ENCODE measurements at places on chromosomes 11 and 22.

- DNase-seq, result no peak
Measured at GRCh38 chr11:67731583-67731982, 57.2 kb upstream of the ALDH3B2 start.

GRCh38 chr11:127233998-127234397 lies 233.4 kb upstream of the KIRREL3 start:
- no peak for DNase-seq

DNA sequence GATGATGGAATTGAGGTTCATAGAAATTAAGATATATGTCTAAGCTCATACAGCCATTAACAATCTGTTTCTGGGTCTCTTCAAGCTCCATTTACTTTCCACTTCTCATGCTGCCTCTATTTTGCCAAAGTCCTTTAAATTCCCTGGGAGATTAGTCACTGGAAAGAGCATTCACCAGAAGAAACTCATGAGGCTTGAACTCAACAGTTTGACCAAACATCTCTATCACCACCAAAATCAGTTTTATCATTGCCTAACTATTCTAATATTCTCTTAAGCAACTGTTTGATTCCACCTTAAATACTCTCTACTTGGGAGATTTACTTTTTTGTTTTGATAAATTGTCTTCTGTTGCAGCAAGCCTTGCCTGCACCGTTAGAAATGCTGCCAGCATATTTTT lies 881.3 kb downstream of the KCNA4 start:
- DNase-seq, result peak; percentile 34

DNA sequence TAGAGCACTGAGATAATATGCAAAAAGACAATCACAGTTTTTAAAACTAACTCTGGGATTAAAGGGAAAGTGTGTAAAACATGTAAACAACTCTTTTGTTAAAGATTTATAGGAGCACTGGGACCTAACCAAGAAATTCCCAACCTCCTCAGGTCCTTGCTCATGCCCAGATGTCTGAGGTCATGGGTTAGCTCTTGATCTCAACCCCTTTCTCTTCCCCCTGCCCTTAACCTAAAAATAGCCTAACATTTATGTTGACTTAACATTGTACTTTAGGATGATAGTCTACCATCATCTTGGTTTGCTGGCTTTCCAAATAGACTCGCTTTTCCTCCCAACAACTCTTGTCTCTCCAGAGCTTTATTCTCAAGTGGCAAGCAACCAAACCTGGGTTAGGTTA lies 258.2 kb upstream of the FAT3 start:
- DNase-seq, result no peak

DNA sequence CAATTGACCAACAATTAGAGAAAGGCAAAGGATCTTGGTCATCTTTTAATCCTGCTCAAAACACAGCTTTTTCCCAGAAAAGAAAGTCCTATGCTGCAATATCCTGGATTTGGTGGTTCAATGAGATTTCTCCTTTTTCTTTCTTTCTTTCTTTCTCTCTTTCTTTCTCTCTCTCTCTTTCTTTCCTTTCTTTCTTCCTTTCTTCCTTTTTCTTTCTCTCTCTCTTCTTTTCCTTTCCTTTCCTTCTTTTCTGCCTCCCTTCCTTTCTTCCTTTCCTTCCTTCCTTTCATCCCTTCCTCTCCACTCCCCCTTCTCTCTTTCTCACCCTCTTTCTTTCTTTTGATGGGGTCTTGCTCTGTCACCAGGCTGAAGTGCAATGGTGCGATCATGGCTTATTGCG lies 31.7 kb upstream of the MSANTD2 start:
- no peak for DNase-seq

DNA sequence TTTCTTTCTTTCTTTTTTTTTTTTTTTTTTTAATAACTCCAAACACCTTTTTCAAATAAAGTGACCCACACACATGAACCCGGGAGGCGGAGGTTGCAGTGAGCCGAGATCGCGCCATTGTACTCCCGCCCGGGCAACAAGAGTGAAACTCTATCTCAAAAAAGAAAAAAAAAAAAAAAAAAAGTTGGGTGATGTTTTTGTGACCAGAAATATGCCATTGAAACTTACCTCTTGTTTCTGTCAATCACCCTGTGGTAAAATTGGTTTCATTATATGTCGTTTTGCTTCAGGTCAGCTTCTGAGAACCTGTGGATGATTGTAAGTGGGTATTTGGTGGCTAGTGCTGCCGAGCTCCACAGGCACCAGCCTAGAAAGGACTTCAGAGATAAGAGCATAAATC lies 238.8 kb downstream of the TBC1D22A start:
- no peak for DNase-seq

DNA sequence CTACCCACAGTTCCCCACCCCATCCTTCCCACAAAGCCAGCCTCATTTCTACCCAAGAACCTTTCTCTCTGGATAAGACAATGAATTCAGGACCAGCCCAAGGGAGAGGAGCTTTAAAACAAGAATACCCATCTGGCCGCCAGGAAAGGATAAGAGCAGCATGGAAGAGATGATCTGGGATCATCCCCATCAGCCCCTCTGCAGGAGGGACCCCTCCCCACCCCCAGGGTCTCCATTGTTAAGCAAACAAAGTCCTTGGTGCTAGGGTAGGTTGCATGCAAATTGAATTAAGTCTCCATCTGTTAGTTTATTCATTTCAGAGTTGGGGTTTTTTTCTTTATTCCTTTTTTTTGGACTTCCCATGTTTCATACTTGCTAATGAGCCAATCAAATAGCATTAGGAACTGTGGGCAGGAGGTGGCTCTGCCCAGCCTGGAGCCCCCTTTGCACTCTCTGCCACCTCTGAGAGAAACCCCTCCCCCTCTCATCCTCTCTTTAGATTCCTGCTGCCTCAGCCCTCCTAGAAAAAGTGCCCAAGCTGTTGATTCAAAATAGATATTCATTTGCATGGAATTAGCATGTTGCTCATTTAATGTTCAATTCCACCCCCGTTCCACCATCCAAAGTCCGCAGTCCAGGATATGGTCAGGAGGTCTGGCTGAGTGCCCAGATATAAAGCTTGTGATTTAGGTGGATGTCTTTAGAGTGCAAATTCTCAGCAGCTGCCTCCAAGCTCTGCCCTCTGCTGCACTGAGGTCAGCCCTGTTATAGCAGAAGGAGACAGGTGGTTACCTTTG lies 138.5 kb upstream of the NCAM1 start:
- DNase-seq, result no peak

GRCh38 chr11:134037046-134037908 lies 31.6 kb upstream of the JAM3 start:
- peak; percentile 48 for DNase-seq

DNA sequence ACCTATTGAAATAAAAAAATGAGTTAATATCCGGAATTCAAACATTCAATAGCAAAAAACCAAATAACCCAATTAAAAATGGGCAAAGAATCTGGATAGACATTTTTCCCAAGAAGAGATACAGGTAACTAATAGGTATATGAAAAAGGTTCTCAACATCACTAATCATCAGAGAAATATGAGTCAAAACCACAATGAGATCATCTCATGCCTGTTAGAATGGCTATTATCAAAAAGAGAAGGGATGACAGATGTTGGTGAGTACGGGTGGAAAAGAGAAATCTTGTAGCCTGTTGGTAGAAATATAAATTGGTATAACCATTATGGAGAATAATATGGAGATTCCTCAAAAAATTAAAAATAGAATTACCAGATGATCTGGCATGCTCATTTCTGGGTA lies 26.9 kb upstream of the OR6M1 start:
- no peak for DNase-seq

DNA sequence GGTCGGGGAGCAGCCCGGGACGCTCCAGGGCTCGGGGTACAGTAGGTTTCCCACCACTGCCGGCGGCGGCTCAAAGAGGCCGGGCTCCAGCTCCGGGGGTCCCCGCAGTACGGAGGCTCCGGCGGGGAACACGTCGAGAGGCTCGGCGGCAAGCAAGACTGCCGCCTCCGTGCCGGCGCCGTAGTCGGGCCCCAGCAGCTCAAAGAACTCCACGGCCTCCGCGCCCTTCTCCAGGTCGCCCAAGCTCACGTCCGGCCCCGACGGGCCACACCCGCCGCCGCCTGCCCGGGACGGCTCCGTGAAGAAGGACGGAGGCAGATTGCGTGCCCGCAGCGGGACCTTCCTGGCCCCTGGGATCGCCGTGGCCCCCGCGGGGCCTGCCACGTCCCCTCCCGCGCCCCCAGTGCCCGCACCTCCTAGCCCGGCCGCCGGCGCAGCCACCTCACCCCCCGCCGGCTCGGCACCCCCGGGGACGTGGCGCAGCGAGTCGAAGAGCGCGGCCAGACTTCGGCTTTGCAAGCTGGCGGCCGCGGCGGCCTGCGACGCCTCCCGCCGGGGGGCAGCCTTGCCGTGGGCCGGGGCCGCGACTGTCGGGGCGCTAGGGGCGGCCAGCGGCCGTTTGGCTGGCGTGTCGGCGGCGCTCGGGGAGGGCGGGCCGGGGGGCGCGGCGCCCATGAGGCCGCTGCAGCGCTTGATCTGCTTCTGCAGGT lies 775 bp downstream of the FAM181B start:
- DNase-seq, result peak; percentile 14

DNA sequence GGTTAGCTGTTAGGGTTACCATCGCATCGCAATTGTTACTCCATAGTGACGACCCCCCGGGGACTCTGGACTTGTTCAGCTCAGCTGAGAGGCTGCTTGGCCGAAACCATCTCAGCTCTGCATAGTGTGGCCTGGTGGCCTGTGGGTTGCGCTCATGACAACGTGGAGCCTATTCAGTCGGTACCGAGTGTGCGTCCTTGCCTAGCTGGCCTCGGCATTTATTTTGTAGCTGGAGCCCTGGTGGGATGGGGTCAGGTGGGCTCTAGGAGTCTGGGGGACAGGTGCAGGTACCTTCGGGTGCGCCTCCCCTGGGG lies 13.5 kb downstream of the LRP5 start:
- no peak for DNase-seq

GRCh38 chr11:134684576-134684975 lies 272.5 kb upstream of the B3GAT1 start:
- no peak for DNase-seq

DNA sequence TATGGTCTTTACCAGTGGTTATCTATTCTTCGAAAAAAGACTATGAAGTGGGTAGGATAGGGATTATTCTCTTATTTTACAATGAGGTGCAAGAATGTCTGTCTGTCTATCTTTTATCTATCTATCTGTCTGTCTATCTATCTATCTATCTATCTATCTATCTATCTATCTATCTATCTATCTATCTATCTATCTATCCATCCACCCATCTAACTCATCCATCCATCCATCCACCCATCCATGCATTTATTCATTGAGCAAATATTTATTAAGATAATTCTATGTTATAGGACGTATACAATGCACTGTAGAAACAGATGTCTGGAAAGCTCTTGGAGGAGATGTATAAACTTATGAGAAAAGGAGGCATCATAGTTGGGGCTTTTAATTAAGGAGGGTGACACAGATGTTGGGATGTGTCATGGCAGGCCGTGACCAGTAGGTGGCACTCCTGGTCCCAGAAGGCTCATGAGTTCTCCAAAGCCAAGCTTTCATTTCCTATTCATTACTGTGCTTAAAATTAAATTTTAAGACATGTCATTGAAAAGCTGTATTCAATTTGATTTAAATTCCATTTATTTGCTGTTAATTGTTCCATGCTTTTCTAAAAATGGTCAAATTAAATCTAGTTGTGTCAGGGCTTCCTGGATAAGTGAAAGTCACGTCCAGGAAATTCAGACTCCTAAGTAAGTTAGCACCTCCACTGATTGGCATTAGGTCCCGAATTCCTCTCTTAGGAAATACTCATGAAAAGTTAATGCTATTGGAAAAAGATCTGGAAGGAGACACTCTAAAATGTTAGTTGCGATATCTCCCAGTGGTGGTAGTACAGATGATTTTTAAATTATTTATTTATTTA lies 19.0 kb upstream of the E2F8 start:
- DNase-seq, result peak; percentile 80

DNA sequence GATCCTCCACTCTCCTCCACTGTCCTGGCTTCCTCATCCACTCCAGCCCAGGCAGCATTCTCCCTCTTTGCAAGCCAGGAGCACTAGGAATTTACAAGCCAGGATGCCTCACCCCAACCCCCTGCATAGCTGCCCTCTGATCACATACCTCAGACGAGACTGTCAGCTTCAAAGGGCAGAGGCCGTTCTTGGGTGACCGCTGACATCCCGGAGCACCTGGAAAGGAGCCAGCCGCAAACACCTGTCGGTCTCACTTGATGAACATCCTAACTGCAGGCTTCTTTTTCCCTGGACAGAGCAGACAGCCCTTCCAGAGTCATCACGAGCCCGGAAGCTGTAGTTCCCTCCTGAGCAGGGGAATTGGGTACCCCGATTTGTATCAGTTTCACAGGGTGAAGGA lies 451.3 kb upstream of the B3GAT1 start:
- DNase-seq, result no peak

DNA sequence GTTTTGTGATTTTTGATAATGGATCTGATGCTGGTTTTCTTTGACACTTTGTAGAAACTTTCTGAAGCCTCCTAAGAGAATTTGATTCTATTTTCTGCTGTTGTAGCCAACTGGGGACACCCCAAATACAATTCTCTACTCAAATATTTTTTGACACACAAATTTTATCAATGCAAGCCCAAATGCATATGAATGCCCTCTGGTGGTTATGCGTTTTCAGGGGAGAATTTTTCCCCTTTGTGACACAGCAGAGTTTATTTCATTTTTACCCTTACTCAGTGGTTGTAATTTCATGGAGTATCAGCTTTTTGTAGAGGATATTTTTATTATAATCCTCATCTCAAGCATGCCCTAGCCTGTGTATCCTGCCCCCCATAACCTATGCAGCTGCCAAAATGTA lies 44.7 kb upstream of the MTMR2 start:
- peak; percentile 64 for DNase-seq

GRCh38 chr22:41447435-41448188 lies 1.0 kb upstream of the TOB2 start:
- DNase-seq, result peak; percentile 45

- DNase-seq, result peak; percentile 20
Measured at GRCh38 chr11:61480994-61481335, 27.6 kb upstream of the LRRC10B start.

DNA sequence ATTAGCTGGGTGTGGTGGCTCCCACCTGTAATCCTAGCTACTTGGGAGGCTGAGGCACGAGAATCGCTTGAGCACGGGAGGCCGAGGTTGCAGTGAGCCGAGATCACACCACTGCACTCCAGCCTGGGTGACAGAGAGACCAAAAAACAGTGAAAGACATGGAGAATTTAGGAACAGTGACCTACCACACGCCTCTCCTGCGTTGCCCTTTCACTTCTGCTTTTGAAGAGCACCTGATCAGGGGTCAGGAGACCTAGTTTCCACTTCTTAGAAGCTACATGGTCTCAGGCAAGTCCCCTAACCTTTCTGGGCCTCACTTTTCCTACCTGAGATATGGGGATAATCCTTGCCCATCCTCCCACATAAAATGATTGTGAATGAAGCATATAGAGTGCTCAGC lies 12.2 kb downstream of the SLC35C1 start:
- no peak for DNase-seq
